ENCODE measurements at places on chromosomes 5 and 9.

GRCh38 chr9:98811051-98811650 is 3.7 kb downstream of the GALNT12 start:
- DNase-seq = no peak

- no peak for DNase-seq
These were observed 84.9 kb upstream of the MEF2C start for GRCh38 chr5:88967633-88968585.

- no peak for DNase-seq
These were observed 8.6 kb downstream of the SLC45A2 start for GRCh38 chr5:33975852-33976251.

GRCh38 chr5:9249231-9249630 is 296.6 kb downstream of the SEMA5A start:
- DNase-seq = no peak

- DNase-seq = no peak
These were observed 202.1 kb upstream of the TLE4 start for GRCh38 chr9:79369676-79370075.

GRCh38 chr5:33482335-33482734 is 41.6 kb downstream of the TARS1 start:
- DNase-seq = no peak

- peak; percentile 36 for DNase-seq
These were observed 105.6 kb upstream of the PCA3 start for GRCh38 chr9:76658510-76659231.

- no peak for DNase-seq
These were observed 63.4 kb downstream of the BARX1 start for GRCh38 chr9:93891549-93892310.

DNA sequence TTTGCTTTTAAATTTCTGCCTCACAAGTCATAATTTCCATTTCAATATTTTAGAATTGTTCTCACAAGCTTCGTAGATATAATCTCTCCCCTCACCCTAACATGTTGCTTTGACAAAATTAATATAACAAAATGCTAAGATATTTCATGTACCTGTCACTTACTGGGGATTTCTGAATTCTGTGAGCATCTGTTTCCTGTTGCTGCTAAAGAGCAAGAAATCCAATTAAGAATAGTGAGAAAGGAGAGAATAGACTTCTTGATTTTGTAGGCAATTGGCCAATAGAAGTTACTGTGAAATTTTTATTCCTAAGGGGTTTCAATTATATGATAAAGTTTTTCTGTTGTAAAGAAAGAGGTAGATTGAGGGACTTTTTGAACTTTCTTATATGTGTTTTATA is 796.5 kb upstream of the ARRDC3 start:
- DNase-seq = no peak

- no peak for DNase-seq
These were observed 5.9 kb downstream of the CYFIP2 start for GRCh38 chr5:157271740-157272271.

DNA sequence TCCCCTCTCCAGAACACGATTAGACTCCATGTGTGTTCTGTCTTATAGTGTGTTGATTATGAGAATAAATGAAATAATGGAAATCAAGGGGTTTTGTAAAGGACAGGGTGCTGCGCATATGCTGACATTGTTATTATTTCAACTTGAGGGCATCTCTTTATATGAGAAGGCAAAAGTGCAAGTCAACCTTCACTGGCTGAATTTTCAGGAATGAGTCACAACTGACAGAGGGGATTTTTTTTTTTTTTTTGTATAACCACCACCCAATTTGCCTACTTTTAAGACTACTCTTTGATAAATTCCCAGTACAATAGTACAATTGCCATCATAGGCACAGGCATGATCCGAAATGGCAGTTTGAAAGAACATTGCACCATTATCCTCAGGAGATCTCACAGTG is 419.2 kb upstream of the NMUR2 start:
- DNase-seq = no peak

DNA sequence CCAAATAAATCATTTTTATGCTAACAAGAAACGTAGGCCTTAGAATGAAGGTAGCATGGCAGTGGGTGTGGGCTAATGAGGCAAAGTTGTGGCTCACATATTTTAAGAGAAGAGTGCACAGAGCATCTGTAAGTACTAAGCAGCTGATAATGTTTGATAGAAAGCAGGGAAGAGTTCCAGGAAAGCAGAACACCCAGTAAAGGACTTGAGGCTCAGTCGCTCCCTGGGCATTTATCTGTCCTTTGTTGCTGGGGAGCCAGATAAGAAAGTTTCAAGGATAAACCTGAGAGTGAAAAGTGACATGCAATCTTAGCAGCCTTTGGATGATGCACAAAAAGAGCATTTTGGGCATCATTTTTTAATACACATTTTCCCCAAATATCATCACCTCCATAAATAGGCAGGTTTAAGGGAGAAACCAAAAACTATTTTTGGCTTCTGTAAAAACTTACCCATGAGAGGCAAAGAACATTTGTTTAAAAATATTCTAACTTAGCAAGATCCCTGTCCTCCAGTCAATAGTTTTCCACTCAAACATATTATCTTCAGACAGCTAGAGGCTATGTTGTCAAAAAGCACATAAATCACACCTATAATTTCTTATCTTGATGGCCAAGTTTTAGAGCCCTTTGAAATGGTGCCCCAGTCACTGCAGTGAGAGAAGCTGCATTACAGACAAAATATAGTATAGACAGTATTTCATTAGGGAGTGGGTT is 3.4 kb downstream of the FREM1 start:
- no peak for DNase-seq

GRCh38 chr9:21833090-21833801 is 30.8 kb downstream of the MTAP start:
- DNase-seq = no peak

- no peak for DNase-seq
These were observed 1746.4 kb downstream of the EFNA5 start for GRCh38 chr5:105924366-105924765.

- DNase-seq = no peak
These were observed 127.9 kb downstream of the EFNA5 start for GRCh38 chr5:107542831-107543231.

DNA sequence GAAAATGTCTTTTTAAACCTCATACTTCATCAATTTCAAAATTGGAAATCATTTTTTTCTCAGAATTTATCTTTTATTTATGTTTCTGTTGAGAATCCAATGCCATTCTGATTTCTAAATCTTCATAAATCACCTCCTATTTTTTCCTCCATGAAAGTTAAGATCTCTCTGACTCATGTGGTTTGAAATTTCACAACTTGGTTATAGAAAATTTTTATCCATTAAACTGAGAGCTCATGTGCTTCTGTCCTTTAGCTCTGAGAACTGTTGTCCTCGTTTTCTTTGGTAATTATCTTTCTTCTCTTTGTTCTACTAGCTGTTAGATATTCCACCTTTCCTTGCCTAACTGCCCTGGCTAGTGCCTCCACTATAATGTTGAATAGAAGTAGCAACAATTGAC is 1.5 kb upstream of the RNF180 start:
- no peak for DNase-seq

GRCh38 chr5:56987171-56987570 is 35.2 kb upstream of the MIER3 start:
- DNase-seq = no peak

GRCh38 chr5:178277866-178278265 is 45.3 kb upstream of the PHYKPL start:
- no peak for DNase-seq

DNA sequence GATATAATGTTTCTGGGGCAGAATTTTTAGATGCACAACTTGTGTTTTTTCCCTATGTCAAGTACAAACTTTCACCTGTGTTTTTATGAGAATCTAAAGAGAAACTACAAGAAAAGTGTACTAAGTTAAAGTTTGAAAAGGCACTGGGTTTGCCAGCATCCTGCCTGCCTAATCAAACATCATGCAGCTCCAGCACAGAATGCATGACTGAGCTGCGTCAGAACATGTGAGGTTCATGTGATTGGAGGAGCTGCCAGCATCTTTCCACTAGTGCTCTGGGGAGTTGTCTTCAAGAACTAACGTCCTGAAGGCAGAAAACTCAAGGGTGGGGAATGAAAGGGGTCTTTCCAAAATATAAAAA is 46.1 kb upstream of the RIC1 start:
- DNase-seq = no peak

- no peak for DNase-seq
These were observed 8.3 kb downstream of the WDR31 start for GRCh38 chr9:113331780-113332179.

GRCh38 chr5:95668728-95669127 is 14.1 kb downstream of the SPATA9 start:
- no peak for DNase-seq

DNA sequence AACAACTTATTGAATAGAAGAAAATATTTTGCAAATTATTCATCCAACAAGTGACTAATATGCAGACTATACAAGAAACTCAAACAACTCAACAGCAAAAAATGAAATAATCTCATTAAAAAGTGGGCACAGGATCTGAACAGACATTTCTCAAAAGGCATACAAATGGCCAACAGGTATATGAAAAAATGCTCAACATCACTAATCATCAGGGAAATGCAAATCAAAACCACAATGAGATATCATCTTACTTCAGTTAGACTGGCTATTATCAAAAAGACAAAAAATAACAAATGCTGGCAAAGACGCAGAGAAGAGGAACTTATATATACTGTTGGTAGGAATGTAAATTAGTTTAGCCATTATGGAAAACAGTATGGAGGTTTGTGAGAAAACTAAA is 1.8 kb upstream of the AMACR start:
- DNase-seq = no peak

- DNase-seq = no peak
These were observed 2.4 kb downstream of the ANAPC2 start for GRCh38 chr9:137185921-137186320.

DNA sequence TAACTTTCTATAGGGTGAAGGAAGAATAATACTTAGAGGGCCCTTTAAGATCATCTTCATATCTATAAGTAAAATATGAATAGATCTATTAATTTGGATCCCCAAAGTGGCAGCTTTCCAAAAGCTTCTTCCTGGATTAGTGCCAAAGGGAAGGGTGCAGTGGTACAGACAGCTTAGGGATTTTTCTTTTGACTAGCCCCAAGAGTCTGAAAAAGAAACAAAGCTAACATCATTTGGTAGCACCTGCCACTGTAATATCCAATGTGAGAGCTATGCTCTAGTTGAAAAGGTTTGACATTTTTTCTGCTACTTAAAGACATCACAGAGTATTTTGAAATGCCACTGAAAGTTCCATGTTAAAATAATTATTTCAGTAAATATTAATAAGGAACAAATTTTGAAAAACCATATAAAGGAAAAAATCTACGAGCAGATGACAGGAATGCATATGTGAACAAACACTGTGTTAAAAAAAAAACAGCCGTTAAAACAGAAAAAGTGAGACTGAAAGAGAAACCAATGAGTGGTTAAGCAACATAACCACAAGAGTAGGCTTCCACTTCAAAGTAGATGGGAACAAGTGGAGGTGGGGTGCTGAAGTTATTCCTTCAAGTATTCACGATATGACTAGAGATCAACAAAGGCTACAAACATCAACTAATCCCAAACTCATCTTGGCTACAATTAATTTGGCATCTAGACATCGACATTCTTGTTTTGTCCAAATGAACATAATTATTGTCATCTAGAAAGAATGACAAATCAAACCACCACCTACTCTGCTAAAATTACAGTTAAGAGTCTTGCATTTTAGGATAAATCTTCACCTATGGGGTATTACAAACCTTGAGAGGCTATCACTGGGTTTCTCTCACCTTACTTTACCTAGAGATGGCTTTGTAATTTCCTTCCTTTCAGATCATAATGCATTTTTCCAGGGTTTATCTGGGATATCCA is 137.5 kb downstream of the CPLANE1 start:
- no peak for DNase-seq

- no peak for DNase-seq
These were observed 10.9 kb upstream of the NDFIP1 start for GRCh38 chr5:142097681-142098080.

- no peak for DNase-seq
These were observed 3.2 kb upstream of the P4HA2 start for GRCh38 chr5:132230871-132231270.

DNA sequence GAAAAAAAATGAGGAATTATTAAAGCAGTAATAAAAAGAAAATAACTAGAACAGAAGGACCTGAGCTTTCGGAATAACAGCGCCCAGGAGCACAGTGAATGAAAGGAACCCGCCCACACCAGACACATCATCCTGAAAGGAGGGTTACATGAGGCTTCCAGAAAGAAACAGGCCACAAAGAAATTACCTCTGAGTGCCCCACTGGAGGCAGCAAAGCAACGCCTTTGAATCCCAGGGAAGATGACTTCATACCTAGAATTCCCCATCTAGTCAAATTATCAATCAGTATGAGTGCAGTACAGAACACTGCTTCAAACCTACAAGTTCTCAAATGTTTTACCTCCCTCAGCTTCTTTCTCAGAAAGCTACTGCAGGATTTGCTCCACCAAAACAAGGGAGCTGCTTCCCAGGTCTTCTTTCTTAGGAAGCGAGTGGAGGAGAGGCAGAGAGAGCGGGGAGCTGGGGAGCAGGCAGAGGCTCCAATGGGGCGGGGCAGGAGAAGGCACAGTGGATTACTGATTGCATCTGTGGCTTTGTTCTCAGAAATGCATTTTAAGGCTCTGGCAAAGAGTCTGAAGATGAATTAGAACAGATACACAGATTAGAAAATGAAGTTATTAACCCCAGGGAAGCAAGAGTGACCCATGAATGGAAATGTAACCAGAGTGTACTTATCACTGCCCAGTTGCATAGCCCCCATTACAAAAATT is 87.1 kb downstream of the SEMA4D start:
- DNase-seq = no peak

DNA sequence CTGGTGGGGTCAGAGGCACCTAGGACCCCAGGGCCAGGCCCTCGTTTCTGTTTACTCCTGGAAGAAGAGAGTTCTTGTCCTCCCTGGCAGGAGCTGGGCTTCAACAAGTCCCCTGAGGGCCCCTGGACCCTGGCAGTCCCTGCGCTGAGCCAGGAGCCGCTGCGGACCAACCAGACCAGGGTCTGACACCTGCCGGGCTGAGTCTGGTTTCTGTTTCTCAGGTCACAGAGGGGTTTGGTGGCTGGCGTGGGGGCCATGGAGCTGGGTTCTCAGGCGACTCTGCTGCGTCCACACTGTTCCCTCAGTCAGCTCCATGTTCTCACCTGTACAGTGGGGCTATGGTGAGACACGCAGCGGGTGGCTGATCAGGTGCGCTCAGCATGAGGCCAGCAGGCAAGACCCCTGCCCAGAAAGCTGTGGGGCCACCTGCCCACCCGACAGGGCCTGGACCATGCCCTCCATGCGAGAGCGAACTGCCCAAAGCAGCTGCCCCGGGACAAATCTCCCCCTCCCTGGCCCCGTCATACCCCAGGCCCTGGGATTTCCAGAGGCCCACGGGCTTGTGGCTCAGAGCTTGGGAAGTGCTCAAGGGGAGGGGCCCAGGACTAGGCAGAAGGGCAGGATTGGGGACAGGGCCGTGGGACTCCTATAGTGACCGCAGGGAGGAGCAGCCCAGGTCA is 17.9 kb upstream of the NOTCH1 start:
- DNase-seq = no peak

- peak; percentile 55 for DNase-seq
These were observed 17.0 kb downstream of the C1QTNF2 start for GRCh38 chr5:160353379-160353778.

GRCh38 chr9:75087289-75087823 is 599 bp downstream of the NMRK1 start:
- DNase-seq = no peak

- DNase-seq = no peak
These were observed 99.9 kb upstream of the PPP1R26 start for GRCh38 chr9:135379540-135380267.

- DNase-seq = no peak
These were observed 35.9 kb downstream of the TENT4A start for GRCh38 chr5:6749026-6749716.
